Thymus (tissue), 14 donors: ENCODE measurements at places on chromosomes 5 and 9.

DNA sequence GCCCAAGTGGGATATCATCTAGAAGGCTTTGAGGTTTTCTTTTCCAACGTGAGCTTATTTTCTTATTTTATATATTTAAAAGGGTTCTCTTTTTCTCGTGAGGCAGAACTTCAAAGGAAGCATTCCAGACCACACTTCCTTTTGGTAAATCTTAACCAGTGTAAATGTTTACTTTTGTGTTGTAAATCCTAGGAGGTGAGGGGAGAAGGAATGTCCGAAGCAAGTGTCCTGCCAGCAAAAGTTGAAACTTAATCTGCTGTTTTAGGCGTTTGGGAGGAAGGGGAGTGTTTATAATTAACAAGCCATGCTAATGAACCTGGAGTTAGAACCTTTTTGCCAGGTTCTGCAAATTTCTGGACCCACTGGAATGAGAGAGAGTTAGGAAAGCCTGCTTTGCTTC lies 37.9 kb downstream of the WWC1 start:
- no peak for DNase-seq

DNA sequence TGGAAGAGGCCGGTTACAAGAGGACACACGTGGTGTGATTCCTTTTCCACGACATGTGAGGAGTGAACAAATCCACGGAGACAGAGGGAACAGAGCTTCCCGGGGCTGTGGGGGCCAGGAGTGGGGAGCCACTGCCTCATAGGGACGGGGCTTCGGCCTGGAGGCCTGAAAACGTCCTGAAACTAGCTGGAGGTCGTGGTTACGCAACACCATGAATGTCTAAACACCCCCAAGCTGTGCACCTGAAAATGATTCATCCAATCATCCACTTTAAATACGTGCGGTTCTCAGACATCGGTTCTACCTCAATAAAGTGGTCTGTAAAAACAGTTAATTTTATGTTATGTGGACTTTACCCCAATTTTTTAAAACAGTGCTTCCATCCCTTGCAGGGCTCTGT lies 65.3 kb upstream of the PPP1R26 start:
- DNase-seq: no peak

DNA sequence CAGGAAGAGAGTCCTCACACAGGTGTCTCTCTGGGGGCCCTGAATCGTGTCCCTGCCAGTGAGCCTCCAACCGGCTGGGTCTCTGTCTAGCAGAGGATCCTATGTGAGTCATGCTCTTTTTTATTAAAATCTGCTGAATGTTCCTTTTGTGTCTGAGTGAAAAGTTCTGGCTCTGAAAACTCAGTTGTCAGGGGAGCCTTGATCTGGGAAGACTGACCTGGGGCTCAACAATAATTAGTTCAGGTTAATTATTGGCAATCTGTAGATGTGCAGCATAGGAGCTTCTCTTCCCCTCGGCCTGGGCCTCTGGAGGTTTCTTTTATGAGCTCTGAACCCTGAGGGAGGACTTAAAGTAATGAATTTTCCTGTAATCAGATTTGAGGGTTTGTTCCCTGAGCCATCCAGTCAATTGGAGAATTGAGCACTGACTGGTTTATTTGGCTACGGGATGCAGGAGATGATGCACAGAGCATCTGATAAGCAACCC lies 45.2 kb downstream of the ALG2 start:
- DNase-seq: no peak

DNA sequence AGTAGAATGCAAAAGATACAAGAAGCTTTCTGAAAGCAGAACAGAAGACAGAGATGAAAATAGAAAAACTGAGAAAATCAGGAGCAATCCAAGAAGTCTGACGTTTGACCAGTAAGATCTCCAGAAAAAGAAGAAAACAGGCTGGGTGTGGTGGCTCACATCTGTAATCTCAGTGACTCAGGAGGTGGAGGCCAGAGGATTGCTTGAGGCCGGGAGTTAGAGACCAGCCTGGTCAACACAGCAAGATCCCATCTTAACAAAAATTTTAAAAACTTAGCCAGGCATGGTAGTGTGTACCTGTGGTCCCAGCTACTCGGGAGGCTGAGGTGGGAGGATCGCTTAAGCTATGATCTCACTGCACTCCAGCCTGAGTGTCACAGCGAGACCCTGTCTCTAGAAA lies 15.9 kb downstream of the RETREG1 start:
- no peak for DNase-seq

GRCh38 chr5:173329491-173330337 lies 1.5 kb upstream of the STC2 start:
- DNase-seq: no peak

DNA sequence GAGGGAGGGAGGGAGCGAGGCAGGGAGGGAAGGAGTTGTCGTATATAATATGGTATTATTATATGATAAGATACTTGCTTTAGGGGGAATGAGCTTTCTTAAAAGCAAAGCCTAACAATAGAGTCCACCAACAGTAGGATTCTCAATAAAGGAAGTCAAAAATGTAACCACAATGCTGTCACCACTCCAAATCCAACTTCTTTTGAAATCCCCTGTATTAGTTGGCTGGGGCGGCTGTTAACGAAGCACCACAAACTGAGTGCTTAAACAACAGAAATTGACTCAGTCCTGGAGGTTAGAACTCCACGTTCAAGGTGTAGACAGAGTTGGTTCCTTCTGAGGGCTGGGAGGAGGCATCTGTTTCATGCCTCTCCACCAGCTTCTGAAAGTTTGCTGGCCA lies 23.1 kb downstream of the GAS1 start:
- no peak for DNase-seq

GRCh38 chr5:117463881-117464570 lies 889.4 kb upstream of the SEMA6A start:
- no peak for DNase-seq

GRCh38 chr9:72254901-72255545 lies 105.8 kb downstream of the GDA start:
- DNase-seq: no peak

- no peak for DNase-seq
Observed at GRCh38 chr9:90189306-90189705, 453.3 kb downstream of the DIRAS2 start.

DNA sequence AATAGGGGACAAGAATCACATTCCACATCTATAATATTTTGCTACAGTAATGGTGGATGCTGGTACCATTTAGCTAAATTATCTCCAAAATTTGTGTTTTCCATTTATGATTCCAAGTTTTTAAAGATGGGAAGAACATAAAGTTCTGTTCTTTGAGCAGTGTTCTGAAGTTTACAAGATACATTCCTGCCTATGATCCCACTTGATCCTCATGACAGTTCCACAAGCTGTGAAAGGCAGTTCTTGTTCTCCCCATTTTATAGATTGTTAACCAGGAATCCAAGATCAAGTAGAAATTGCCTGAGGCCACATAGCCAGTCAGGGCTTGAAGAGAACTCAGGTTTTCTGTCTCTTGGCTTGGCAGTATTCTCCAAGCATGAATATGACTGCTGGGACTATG lies 257.3 kb downstream of the NR3C1 start:
- DNase-seq: no peak

- DNase-seq: no peak
Observed at GRCh38 chr9:96258967-96259366, 43.0 kb downstream of the HSD17B3 start.

DNA sequence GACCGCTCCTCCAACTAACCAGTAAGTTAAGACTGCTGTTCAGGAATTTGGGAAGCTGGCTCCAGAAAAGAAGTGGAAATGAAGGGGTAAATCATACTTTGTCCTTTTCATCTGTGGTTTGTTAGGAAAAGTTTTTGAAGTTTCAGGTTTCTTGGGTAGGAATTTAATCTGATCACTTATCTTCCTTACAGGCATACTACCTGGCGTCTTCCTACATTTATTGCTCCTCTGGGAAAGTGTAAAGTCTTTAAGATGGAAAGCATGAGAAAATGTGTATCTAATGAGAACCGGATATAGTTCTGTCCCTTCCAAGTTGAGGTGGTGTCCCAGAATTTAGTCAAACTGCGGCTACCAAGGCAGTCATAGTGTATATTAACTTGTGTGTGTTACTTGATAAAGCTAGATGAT lies 1.3 kb downstream of the RASA1 start:
- DNase-seq: no peak

GRCh38 chr5:63230754-63231153 lies 652.1 kb downstream of the LRRC70 start:
- no peak for DNase-seq

- no peak for DNase-seq
Observed at GRCh38 chr9:109132567-109133021, 12.8 kb upstream of the TMEM245 start.

- no peak for DNase-seq
Observed at GRCh38 chr5:113394658-113395057, 40.1 kb downstream of the TSSK1B start.

GRCh38 chr9:117744369-117744768 lies 40.2 kb downstream of the TLR4 start:
- no peak for DNase-seq

- DNase-seq: no peak
Observed at GRCh38 chr5:168583742-168584482, 4.7 kb upstream of the PANK3 start.
